ENCODE measurements at places on chromosomes 16 and 17.

- no peak for DNase-seq
Observed at GRCh38 chr17:40100419-40100668, at the start of gene NR1D1. TSS of gene NR1D1 (minus strand) at chr17:40100589. CDS start at chr17:40100094, 495 bp downstream.

- no peak for DNase-seq
Observed at GRCh38 chr17:39114723-39115122, 36.7 kb downstream of the PLXDC1 start.

- DNase-seq = no peak
Observed at GRCh38 chr17:59652119-59652518, 32.4 kb downstream of the CLTC start.

DNA sequence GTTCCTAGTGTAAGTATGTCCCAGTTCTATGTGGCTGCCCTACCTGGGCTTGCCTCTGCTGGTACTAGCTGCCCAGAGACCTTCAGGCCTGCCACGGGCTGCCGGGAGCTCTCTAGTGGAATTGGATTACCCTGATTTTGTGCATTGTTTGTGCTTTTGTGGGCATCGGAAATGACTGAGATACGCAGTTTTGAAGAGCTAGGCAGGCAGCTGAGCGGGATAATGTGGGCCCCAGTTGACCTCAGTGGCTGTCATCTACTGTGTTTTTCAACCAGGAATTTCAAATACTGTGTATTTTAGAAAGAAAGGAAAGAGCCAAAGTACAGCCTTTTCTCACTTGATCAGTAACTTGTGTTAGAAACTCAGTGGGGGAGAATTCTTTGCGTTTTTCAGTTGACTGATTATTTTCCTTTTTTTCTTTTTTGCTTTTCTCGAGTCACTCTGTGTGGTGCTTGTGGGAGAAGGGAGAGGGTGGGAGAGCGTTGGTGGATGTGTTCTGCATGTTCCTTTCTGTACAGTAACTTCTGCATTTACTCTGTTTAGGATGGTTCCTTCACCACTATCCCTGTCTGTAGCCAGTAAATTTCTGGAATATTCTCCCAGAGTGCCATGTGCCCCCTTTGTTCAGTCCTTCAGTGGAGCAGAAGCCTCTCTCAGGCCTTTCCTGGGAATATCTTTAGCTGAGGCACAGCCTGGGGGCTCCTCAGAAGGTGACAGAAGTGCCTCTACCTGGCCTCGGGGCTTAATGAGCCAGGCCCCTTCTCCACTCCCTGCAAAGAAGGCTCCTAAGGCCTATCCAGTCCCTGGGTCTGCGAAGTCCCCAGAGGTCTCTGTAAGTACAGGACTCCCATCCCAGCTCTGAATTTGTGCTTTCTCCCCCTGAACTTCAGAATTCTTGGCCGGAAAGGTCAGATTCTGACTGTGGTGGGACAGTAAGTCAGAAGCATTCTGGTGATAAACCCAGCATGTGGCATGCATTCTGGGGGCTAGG is 15.0 kb upstream of the SLC12A3 start:
- no peak for DNase-seq

- no peak for DNase-seq
Observed at GRCh38 chr17:45022288-45022648, 29.2 kb downstream of the DCAKD start.

GRCh38 chr17:79861413-79862216 is 22.4 kb upstream of the CBX4 start:
- DNase-seq = no peak

DNA sequence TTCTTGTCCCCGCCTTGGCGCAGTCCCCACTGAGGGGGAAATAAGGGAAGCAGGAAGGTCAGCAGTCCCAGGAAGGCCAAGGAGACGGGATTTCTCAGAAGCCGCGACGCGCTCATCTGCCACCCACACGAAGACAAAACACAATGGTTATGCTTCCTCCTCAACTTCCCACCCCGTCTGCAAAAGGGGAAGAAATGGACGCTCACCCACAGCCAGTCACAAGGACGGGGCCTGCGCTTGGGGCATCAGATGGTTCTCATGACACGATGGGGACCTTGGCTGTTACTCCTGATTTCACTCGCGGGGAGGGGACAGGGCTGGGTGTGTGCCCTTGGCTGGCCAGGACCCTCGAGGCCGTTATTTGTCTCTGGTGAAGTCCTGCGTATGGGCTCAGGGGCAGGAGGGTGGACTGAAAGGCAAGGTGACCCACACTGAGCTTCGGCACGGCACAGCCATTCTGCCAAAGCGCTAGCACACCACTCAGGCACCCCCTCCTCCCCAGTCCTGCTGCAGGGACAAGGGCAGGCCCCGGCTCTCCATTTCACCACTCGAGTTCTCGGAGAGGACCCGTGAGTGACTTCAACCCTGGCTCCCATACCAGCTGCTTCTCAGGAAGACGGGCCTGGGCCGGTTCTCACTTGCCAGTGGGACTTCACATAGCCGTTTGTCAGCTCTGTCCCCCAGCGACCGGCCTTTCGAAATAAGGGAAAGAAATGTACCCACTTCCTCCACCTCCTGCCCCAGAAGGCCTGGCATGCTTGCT is 84.5 kb downstream of the ABR start:
- DNase-seq = no peak

DNA sequence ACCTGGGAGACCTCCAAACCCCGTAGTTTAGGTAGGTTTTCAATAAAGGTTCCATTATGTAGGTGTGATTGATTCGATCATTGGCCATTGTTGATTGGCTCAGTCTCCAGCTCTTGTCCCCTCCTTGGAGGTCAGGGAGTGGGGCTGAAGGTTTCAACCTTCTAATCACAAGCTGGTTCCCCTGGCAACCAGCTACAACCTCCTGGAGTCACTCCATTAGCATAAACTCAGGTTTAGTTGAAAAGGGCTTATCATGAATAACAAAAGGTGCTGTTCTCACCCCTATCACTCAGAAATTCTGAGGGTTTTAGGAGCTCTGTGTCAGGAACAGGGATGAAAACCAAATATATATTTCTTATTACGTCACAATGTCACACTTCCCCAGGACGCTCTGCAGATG is 28.5 kb downstream of the TMEM132E start:
- DNase-seq = no peak

GRCh38 chr16:72434159-72434558 is 262.2 kb upstream of the PMFBP1 start:
- DNase-seq = no peak

- no peak for DNase-seq
Observed at GRCh38 chr16:55147396-55147795, 176.6 kb upstream of the IRX6 start.

GRCh38 chr17:1972487-1973160 is 52.5 kb downstream of the RTN4RL1 start:
- no peak for DNase-seq

GRCh38 chr16:13483121-13483520 is 436.8 kb upstream of the ERCC4 start:
- no peak for DNase-seq

- DNase-seq = no peak
Observed at GRCh38 chr16:61149709-61150108, 886.5 kb downstream of the CDH8 start.

DNA sequence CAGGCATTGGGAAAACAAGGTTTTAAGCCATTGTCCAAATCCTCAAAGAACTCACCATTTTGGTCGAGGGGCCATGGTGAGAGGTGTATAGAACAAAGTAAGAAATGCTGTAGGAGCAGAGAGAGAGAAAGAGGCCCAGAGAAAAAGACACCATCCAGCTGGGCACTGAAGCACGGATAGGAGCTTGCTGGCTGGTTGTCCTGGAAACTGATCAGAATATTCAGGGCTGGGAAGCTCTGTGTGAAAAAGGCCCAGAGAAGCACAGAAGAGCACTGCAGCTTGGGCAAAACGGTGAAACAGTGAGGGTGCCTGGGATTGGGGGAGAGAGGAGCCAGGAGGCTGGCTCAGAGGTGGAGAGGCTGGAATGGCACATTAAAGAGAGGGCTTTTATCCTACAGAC is 16.5 kb downstream of the HS3ST3B1 start:
- no peak for DNase-seq

DNA sequence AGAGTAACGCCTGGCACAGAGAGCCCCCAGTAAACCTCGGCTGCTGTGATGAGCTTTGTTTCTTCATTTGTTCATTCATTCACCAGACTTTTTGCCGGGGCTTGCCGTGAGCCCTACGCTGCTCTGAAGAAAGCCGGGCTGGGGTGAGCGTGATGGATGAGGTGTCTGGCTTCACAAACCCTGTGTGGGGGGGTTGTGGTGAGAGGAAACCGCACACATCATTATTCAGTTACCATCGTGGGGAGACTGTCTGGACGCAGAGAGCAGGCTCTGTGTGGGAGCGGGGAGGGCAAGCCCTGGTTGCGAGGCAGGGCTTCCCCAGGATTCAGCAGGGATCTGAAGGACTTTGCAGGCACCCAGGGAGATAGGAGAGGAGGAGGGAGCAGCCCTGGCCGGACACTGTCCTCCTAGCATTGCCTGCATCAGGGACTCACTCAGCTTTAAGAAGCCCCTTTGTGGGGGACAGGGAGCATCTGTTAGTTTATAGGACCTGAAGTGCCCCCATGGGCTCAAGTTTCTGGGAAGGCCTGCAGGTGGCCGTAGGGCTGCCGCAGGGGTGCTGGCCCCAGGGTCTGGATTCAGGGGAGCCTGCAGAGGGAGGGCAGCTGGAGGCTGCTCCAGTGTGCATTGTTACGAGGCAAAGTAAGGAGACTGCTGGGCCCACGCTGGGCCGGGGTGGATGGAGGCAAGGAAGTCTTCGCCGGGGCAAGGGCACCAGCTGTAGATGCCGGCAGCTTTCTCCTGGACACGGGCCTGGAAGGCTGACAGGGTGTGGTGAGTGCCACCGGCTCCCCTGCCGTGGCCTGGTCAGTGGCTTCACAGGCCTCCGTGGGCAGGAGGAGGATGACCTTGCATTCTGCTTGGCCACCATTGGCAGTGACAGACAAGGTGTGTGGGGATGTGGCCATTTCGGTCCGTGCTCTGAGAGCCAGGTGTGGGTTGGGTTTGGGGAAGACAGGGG is 334.5 kb downstream of the SEC14L1 start:
- no peak for DNase-seq

- no peak for DNase-seq
Observed at GRCh38 chr17:82718986-82719685, 2.6 kb downstream of the FN3KRP start.

DNA sequence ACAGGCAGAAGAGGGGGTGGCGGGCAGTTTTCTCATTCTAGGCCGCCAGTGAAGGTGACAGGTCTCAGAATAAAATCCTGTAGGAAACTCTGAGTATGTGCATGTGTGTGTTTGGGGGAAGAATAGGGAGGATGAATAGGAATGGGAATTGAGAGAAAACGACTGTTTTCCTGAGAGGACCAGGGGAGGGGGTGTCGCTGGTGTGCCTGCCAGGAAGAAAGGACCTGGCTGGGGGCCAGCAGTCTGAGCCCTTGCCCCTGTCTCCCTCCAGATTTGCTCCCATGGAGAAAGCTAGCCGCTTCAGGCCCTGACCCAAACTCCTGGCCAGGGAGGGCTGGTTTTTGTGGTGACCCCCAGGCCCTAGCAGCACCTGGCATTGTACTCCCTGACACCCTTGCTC is 14.4 kb downstream of the C17orf50 start:
- DNase-seq = no peak

- peak; percentile 80 for DNase-seq
Observed at GRCh38 chr17:49496183-49496866, 1.2 kb downstream of the NGFR start.

DNA sequence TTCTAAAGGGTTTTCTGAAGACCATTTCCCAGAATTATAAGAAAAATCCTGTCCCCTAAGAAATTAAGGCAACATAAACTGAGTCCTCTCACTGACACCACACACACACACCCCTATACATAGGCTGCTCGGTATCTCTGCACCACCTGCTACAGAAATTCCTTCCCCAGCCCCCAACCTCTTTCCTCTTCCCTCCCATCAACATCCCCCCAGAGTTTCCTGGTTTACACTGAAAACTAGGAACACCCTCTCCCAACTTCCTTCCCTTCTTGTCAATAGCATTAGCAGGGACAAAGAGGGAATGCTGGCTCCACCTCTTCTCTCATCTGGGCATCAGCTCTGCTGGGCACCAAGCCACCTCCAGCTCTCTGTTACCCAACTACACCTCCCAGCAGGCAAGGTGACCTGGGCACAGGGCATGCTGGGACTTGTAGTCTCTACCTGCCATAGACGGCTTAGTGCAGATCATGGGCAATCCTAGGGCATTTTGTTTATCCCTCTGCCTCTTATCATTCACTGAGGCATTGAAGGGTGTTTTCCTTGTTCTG is 15.7 kb downstream of the CAVIN1 start:
- peak; percentile 52 for DNase-seq

- no peak for DNase-seq
Observed at GRCh38 chr16:68005786-68006286, 6.6 kb upstream of the DPEP2 start.

- no peak for DNase-seq
Observed at GRCh38 chr17:82399041-82399441, 19.1 kb upstream of the HEXD start.

DNA sequence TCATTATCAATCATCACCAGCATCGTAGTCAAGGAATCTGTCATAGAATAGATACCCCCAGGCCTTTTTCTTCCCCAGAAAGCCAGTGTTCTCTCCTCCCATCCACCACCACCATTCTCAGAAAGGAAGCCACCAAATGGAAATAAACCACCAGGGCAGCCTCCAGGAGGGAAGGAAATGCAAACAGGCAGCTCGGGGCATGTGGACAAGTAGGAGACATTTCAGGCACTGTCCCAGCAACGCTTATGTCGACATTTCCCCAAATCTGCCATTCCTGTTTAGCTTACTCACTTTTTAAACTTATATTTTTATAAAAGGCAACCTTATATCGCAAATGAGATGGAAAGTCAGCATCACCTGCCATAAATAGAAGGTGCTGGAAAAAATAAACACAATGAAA is 15.8 kb downstream of the EMP2 start:
- DNase-seq = no peak

DNA sequence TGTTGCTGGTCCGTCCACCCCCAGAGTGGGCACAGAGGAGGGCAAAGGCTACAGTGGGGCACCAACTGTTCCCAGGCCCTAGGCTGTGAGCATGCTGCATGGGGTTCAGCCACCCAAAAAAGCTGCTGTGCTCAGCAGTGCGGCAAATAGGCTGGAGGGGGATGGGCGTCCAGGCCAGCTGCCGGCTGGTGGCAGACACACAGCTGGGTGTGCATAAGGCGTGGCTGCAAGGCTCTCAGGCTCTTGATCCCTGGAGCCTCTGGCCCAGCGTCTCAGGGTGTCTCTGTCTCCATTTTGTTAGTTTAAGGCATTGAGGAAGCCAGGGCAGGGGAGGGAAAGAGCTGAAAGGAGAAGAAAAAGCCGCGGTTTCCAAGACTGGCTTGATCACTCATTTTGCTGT is 8.8 kb downstream of the RPL19 start:
- no peak for DNase-seq

DNA sequence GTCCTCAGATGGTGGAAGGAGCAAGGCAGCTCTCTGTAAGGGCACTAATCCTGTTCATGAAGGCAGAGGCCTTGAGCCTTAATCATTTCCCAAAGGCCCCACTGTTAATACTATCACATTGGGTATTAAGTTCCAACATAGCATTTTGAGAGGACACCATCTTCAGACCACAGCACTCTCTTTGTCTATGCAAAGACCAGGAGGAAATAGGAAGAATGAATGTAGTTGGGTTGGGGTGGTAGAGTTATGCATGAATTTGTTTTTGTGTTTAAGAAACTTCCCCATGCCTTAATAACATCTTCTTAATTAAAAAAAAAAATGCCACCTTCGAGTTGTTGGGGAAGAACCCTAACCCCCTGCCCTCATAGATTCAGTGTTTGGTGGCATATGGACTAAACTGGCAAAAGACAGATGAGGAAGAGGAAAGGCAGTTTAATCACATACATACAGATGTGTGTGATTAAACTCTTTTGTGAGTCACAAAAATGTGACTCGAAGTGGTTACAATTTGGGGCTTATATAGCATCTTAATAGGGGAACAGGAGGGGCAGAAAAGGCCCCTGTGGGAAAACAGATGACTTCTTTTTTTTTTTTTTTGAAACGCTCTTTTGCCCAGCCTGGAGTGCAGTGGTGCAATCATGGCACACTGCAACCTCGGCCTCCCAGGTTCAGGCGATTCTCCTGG is 35.0 kb upstream of the SLC5A10 start:
- no peak for DNase-seq
